ENCODE measurements at places on chromosomes 5 and 9.

DNA sequence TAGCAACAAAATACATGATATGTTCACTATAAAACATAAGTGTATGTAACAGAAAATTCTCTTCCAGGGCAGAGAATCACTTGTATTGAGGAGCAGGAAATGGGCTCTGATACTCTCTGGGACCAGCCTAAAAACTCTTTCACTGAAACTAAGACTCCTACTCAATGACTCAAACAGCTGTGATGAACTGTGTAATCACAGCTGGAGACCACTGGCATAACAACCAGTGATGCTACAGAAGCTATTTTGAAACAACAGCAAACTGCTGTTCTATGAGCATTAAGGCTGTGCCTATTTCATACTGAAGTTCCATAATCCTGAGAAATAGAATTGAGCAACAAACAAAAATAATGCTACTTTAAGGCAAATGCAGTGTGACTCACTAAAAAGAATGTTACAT lies 594.0 kb downstream of the HINT1 start:
- DNase-seq: no peak

DNA sequence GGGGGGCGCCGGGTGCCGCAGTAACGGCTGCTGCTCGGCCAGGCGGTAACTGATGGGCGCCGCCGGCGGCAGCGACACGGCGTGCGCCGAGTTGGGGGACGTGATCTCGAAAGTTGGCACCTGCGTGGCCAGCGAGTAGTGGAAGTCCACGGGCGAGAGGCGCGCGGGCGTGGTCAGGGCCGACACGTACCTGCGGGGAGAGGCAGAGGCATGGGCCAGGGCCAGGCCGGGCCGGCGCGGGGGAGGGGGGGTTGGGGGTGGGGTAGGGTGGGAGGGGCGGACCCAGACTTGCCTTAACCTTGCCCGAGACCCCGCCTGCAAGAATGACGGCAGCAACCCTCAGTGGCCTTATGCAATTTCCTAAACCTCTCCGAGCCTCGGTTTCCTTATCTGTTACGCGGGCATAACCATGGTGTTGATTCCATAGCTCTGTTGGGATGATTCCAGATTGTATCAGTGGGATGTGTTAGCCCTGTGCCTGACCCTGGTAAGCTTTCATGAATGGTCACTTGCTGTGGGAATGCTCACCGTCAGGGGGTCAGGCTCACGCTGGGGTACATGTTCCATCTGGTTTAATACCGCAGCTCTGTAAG lies 53.0 kb downstream of the PSD2 start:
- no peak for DNase-seq

DNA sequence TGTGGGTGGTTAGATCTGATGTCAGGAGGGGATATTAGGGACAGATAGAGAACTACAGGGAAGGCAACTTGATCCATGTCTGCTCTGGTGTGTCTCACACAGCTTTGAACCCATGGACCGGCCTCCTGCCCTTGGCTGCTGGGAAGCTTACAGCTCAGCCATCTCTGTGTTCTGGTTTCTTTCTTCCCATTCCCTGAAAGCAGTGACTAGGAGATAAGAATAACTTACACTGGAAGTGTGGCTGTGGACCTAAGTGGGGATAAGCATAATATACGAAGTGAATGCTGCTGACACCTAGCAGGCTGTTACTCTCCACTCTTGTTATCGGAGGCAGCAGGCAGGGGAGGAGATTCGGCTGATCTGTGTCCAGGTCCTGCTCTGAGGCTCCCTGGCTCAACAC lies 282.3 kb upstream of the TUT7 start:
- no peak for DNase-seq

GRCh38 chr9:122307925-122308324 lies 43.2 kb downstream of the MRRF start:
- DNase-seq: no peak

DNA sequence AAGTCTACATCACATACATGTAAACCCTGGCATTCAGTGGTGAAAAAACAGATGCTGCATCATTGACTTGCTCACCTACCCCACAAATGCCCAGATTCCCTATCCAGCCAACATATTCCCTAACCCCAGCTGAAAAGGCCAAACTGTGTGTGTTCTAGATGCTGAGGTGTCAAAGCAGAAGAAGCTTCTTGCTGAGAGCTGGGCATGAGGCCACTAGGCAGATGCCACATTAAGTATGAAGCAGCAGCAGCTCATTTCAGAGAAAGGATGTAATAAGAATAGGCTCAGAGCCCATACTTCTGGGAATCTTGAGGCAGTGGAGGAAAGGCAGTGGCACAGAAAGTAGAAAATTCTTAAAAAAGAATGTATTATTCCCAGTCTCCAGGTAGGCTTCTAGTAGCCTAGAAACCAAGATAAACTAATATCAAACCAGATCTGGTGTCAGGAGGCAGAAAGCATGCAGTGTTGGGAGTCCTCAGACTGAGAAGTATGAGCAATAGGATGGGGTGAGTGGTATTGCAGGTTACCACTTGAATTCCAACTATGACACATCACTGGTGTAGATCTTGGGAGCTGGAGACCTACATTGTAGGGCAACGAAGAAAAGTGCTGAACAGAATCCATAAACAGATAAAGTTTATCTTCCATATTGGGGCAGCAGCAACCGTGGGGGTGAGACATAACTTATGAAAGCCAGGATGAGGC lies 71.9 kb upstream of the GRHPR start:
- DNase-seq: no peak

GRCh38 chr5:131218392-131218791 lies 45.5 kb upstream of the CDC42SE2 start:
- DNase-seq: no peak

- no peak for DNase-seq
Observed at GRCh38 chr9:137302449-137303150, 529 bp upstream of the NRARP start.

GRCh38 chr9:135727257-135727875 lies 25.4 kb downstream of the KCNT1 start:
- DNase-seq: no peak

DNA sequence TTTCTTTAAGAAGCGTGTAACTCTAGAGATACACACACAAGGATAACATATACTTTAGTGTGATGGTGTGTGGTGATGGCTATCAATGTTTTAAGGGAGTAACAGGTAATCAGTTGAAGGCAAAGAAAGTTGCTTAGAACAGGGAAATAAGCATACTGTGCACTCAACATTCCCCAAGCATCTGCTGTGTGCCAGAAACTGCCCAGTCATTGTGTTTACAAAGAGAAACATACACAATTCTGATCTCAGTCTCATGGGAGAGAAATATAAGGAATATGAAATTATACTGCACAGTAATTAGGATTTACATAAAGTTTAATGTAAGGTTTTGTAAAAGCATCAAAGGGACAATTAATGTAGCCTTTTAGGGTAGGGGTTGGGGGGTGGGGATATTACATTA lies 224.1 kb upstream of the TYRP1 start:
- DNase-seq: no peak

GRCh38 chr9:33082128-33082527 lies 5.7 kb upstream of the SMU1 start:
- DNase-seq: no peak

DNA sequence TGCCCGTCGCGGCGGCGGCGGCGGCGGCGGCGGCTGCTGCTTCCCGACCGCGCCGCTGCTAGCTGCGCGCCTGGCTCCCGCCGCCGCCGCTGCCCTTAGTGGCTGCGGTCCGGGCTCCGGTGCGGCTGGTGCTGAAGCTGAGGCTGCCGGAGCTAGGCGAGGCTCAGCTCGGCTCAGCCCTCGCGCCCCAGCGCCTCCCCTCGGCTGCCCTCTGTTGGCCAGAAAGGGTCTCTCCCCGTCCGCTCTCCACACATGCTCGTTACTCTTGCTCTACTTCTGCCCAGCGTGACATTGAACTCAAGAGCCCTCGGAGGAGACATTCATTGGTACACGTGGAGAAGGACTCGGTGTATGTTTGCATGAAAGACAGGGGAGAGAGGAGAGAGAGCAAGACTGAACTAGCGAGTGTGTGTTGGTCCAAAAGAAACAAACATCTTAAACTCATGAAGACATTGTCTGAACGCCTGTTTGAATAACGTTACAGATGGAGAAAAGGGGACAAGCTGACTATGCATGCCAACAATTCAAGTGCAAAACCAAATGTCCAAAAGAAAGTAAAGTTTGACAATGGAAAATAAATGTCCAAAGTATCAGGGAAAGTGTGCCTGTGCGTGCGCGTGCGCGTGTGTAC lies at the start of gene HCN1:
Gene HCN1 (minus strand): TSS at position 175 of the 631 bp plus-strand sequence.
- DNase-seq: no peak

DNA sequence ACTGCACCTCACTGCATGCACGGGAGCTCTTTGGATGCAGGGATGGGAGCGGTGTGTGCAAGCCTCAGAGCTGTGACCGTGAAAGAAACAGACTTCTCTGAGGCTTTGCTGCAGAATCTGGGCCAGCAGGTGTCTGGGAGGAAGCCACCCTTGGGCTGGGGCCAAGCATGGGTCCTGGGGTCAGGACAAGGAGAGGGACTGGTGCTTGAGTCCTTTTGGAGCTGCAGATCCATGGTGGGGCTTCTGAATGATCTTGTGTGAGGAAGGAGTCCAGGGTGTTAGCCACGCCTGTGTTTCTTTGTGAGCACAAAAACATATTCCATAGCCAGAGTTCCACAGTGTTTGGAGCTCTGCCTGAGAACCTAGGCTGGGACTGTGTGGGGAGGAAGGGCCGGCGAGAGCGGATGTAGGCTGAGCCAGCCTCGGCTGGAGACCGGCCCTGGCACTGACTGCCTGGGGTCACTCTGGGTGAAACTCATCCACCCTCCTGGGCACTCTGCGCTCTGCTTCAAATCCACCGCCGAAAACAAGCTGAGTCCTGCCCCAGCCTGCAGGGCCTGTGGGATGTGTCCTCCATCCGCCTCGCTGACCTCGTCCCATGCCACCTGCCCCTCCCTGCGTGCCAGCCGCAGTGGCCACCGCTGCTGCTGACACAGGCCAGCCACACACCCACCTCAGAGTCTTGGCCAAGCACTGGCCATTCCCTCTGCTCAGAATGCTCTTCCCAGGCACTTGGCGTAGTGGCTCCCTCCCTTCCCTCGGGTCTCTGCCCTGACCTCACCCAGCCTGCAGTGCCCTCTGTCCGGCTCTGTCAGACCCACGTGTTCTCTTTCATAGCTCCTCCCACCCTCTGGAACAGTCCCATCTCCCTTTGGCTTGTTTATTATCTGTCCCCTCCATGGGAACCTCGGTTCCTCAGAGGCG lies 26.7 kb downstream of the ERGIC1 start:
- DNase-seq: no peak

GRCh38 chr5:68279984-68280383 lies 64.4 kb downstream of the PIK3R1 start:
- no peak for DNase-seq

- no peak for DNase-seq
Observed at GRCh38 chr5:133450286-133450685, 162.1 kb downstream of the FSTL4 start.

DNA sequence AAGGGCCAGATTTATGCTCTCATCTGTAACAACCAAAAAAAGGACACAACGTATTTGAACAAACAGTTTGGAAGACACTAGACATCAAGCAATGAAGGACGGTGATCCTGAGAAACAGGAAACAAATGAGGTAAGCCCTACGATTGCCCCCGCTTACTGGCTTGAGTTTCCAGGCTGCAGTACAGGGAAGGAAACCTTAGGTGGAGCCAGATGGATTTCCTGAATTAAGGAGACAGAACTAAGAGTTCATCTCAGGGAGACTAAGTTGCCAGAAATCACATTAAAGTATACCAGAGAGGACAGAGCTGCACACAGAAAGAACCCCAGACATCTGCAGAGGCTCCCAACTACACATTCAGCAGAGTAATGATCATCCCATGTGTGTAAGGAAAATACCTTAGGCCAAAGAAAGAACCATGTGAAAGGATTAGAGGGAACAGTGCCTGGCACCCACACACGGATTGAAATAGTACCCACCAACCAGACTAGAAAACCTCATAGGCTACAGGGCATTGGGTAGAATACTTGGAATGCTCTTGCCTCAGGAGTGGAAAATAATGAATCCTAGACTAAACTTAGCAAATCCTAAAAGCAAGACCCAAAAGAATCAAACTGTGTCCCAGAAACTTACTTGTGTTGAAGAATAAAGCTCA lies 99.3 kb upstream of the NIPBL start:
- DNase-seq: no peak

GRCh38 chr5:53041071-53041692 lies 52.0 kb downstream of the ITGA2 start:
- DNase-seq: no peak

GRCh38 chr5:172123269-172123692 lies 64.7 kb downstream of the STK10 start:
- no peak for DNase-seq

DNA sequence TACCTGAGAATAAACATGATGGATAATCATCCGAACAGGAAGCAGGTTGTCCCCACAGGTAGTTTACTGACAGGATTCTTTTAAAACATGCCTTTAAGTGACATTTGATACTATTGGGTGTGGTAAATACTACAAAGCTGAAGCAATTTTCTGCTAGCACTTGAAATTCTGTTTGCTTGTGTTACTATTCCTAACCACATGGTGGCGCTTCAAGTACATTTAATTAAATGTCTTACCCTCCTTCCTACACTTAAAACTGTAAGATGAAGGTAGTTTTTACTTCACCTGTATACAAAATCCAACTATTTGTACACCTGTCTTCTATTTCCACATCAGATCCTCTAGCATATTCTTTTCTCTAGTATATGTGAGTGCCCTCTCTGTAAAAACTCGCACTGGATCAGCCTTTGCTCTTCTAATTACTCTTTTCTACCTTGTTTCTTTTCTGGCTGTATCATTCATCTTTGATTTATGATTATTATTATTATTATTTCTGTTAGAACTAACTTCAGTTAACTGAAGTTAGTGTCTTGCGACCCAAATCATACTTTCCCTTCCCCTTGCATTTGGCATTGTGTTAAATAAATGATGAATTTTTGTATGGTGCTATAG lies 18.4 kb downstream of the SLC25A46 start:
- DNase-seq: no peak

DNA sequence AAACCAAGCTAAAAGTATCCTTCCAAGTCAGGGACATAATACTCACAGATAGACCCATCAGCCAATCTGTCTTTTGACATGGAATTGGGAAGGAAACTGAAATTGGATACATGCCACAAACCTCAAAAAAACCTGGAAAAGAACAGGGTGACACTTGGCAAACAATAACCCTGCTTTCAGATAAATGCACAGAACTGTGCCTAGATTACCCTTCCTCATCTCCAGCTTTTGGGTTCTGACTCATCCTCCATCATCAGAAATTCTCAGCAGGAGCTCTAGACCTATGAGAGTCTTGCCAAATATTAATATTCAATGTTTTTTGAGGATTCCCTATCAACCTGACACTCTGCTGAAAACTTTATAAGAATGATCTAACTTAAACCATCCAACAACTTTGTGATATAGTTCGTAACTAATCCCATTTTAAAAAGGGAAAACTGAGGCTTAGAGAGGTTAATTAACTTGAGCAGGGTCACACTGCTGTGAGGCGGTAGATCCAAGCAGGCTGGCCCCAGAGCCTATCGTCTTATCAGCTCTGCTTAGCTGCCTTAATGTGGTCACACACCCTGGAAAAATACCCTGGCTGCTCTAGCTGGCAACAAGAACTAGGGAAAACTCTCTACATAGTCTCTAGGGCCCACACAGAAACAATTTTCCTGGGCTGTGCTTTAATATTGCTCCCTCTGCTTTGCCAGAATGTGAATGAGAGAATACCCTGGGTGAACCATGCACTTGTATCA lies 157.0 kb upstream of the TRPC7 start:
- no peak for DNase-seq
